ENCODE measurements at places on chromosomes 7 and 10. TPM values are rescaled to one million over a fixed set of nuclear protein-coding genes. Genes with fewer than 3 reads are reported as not detected.

Gene AGAP5
- 6.2 TPM for total RNA-seq

Gene WEE2
- total RNA-seq = not detected

Gene NPC1L1
- total RNA-seq = 0.14 TPM

Gene ACBD7
- not detected for total RNA-seq

Gene TMEM229A
- not detected for total RNA-seq

Gene NME8
- not detected for total RNA-seq

Gene DDC
- total RNA-seq = not detected

Gene ADRA2A
- total RNA-seq = 0.45 TPM

Gene DDX56
- 32.1 TPM for total RNA-seq

Gene CDNF
- 1.7 TPM for total RNA-seq

Gene PTF1A
- not detected for total RNA-seq

Gene LRRC17
- total RNA-seq = 4.1 TPM

Gene SKIDA1
- total RNA-seq = 5.4 TPM

Gene POR
- 82.1 TPM for total RNA-seq

Gene DRGX
- total RNA-seq = not detected

Data from heart left ventricle (tissue), 16 donors.